A549 treated with DMSO at 1 μM for 4 hours (cell line): ENCODE measurements at places on chromosomes 5 and 9. TPM values are rescaled to one million over a fixed set of nuclear protein-coding genes. Genes with fewer than 3 reads are reported as not detected.

Gene PRR16
- 0.12 TPM in 1 of 5 replicates, not detected in the others for total RNA-seq

Gene SPINK7
- total RNA-seq: not detected in 5 replicates

Gene TRIM36
- total RNA-seq: 1.5 to 2.4 TPM (median 2.0 TPM) in 5 replicates

Gene LEAP2
- 0.55 to 1.5 TPM (median 1.1 TPM) in 5 replicates for total RNA-seq

Gene STRBP
- total RNA-seq: 12.7 to 16.5 TPM (median 15.6 TPM) in 5 replicates

Gene IL13
- total RNA-seq: 0.06 to 0.11 TPM in 2 of 5 replicates, not detected in the others

Gene SH3GL2
- total RNA-seq: 0.05 to 0.17 TPM (median 0.07 TPM) in 5 replicates

Gene STXBP1
- total RNA-seq: 14.9 to 19.5 TPM (median 17.9 TPM) in 5 replicates

Gene CLK4
- 9.0 to 11.1 TPM (median 10.6 TPM) in 5 replicates for total RNA-seq

Gene LRRC70
- 0.08 to 0.41 TPM (median 0.14 TPM) in 3 of 5 replicates, not detected in the others for total RNA-seq

Gene ZNF883
- total RNA-seq: 0.89 to 1.1 TPM (median 0.98 TPM) in 5 replicates

Gene SIT1
- not detected in 5 replicates for total RNA-seq
